ENCODE measurements at places on chromosomes 6 and 20. TPM values are rescaled to one million over a fixed set of nuclear protein-coding genes. Genes with fewer than 3 reads are reported as not detected.
A peak's percentile ranks its signal among the peaks of the same experiment; 100 is the strongest.

Gene DSE
- 58.6 TPM for total RNA-seq

Gene C20orf204
- not detected for total RNA-seq

- DNase-seq = no peak
Observed at GRCh38 chr6:120055071-120055470, 705.5 kb upstream of the MAN1A1 start.

- DNase-seq = peak; percentile 21
Observed at GRCh38 chr6:142207265-142207877, 60.3 kb downstream of the VTA1 start.

- DNase-seq = no peak
Observed at GRCh38 chr6:142867988-142868812, 76.8 kb downstream of the HIVEP2 start.

- no peak for DNase-seq
Observed at GRCh38 chr6:32431142-32431541, 8.5 kb upstream of the HLA-DRA start.

Gene MOCS3
- total RNA-seq = 6.4 TPM

- no peak for DNase-seq
Observed at GRCh38 chr20:59740621-59741020, 136.3 kb downstream of the PHACTR3 start.

Gene CAP2
- 10.9 TPM for total RNA-seq

Gene CST5
- total RNA-seq = not detected

DNA sequence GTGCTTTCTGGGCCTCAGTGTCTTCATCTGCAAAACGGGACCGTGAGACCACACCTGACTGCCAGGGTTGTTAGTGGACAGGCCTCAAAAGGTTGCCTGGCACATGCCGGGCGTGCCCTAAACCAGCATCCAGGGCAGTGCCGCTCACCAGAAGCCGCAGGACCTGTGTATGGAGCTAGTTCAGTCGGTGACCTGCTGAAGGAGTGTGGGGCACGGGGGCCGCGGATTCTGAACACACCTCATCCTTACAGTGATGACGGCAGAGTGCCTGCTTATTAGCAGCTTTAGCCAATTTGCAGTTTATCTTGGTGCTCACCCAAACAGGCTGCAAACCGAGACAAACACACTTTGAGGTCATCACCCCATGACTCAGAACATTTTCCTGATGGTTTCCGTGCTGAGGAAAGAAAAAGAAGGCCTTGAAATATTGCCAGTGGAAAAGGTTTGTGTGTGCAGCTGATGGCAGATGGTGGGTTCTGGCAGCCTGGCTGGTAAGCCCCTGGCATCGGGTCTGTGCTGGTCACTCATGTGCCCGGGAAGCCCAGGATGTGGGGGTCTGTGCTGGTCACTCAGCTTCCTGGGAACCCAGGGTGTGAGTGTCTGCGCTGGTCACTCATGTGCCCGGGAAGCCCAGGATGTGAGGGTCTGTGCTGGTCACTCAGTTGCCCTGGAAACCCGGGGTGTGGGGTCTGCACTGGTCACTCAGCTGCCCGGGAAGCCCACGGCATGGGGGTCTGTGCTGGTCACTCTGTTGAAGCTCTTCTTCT is 153.8 kb downstream of the ERMARD start:
- DNase-seq = peak; percentile 65

Gene CNR1
- total RNA-seq = 0.87 TPM

DNA sequence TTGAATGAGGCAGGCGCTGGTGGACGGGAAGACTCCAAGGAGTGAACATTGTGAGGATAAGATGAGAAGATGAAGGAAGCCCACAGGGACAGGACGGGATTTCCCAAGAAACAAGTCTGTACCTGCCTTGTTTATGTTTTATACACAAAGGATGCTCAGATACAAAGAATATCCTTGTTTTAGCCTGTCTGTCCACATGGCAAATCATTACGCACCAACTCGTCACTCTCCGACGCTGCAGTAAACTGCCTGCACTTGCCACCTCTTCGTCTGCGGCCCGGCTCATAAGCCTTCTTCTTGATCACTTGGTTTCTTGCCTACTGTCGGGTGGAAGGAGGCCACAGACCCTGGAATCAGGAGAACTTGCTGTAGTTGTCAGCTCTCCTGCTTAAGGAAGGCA is 85.4 kb downstream of the CD83 start:
- DNase-seq = no peak

Gene BHLHE23
- total RNA-seq = not detected

DNA sequence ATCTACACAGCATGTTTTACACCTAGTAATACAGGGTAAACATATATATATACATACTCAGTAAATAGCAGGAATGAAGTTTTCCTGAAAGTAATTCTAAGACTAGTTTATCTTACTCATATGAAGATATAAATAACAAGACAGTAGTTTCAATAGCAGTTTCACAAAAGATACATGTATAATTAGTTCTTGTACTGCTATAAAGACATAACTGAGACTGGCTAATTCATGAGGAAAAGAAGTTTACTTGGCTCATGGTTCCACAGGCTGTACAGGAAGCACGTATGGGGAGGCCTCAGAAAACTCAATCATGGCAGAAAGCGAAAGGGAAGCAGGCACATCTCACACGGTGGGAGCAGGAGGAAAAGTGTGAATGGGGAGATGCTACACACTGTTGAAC is 16.9 kb downstream of the RARS2 start:
- no peak for DNase-seq

DNA sequence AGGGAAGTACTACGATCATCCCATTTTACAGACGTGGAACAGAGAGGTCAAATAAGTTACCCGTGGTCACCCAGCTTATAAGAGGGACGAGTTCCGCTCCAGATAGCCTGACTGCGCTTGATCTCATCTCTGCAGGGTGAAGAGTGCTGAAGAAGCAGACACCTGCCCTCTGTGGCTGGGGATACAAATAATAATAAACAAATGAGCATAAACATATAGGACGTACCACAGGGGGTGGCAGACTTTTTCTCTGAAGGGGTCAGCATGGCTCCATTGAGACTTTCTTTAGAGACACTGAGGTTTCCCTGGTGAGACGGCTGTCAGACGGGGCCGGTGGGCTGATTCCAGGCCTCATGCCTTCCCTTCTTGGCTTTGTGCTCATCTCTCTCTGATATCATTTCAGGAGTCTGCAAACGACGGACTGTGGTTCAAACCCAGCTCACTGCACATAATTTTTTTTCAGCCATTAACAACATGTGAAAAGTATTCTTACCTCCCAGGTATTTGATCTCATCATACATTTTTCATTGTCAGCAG is 47.1 kb downstream of the IRF4 start:
- DNase-seq = no peak

Gene FAM209A
- total RNA-seq = not detected

Gene PI3
- not detected for total RNA-seq

Gene E2F1
- 17.0 TPM for total RNA-seq

Gene RGS17
- total RNA-seq = 1.1 TPM

Gene TNXB
- 0.06 TPM for total RNA-seq

DNA sequence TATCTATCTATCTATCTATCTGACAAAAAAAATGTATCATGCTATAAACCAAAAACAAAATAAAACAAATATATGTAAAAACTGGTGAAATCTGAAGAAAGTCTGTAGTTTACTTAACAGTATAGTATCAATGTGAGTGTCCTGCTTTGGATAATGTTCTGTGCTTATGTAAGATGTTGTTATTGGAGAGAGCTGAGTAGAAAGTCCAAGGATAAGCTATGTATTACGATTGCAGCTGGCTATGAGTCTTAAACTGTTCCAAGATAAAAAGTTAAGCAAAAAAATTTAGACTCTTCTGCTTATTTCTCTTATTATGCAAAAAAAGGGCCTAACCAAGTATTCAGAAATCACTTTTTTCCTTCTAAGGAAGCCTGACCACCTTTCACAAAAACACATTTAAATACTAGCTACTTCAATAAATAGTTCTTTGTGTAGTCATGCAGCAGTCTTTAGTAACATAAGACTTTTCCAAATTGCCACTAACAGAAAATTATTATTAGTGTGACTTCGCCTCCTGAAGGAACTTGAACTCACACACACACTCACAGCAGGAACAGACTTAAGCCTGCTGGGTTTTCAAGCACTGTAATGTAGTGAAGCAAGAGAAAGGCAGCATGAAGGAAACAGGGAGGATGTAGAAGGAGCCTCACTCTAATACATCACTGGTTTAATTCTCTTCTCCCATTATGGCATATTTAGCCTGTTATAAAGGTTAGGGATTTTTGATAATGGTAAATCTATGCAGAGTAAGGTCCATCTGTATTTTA is 265.8 kb upstream of the GJE1 start:
- DNase-seq = no peak

Gene KCNG1
- total RNA-seq = 11.3 TPM

- DNase-seq = no peak
Observed at GRCh38 chr20:35618263-35619131, 2.9 kb downstream of the SPAG4 start.

GRCh38 chr6:18308070-18308735 is 43.9 kb upstream of the DEK start:
- no peak for DNase-seq

All from H4 (cell line).